CMK (cell line): ENCODE measurements at places on chromosomes 5 and 9.

- no peak for DNase-seq
Measured at GRCh38 chr5:167725741-167726140, 565.7 kb upstream of the WWC1 start.

DNA sequence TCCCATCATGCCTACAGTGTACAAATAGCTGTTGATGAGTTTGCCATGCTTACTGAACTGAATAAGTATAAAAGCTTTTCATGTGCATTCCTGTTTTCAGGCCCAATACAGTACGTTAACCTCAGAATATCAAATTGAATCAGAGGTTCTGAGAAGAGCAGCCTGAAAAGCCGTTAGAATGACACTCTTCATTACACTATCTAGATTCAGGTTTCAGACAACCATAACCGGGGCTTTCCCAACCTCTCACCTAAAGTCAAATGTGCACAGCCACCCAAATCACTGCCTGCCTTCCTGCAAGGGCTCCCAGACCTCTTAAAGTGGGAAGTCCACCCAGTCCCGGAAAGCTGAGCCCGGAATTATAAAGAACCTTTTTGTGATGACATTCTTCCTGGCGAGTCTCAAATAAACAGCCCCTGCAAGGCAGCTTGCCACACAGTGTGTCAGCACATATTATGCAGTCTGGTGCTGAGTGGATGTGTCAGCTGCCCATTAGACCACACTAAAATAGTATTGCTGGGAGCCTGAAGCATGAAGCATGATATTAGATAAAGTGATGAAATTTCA lies 245.8 kb downstream of the TLE4 start:
- no peak for DNase-seq

DNA sequence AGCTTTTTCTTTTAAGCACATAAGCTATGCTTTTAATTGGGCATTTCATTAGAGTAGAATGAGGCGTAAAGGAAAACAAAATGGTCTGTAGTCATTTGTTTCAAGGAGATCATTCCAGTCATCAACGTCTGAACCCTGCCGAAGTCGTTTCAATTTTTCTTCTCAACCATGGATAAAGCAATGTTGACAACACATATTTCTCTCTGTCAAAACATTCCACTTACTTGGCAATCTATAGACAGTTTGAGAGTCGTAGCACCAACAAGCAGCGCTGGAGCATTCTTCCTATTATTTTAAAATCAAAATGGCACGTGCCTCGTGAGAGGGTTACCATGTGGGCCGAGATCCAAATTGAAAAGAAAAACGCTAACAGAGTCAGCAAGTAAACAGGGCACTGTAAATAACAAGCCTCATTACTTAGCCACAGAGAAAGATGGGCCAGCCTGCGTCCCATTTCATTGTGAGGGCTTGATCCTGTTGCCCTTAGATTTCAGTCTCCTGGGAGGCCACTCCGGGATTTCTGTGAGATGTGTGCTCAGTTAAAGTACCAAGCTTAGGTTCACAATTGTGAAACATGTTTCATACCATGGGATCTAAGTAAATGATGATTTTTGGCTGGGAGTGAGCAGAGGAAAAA lies 422.9 kb downstream of the DTWD2 start:
- DNase-seq = no peak

GRCh38 chr9:13939701-13940490 lies 374.0 kb downstream of the NFIB start:
- no peak for DNase-seq

GRCh38 chr9:134971696-134972095 lies 54.0 kb upstream of the FCN1 start:
- no peak for DNase-seq

DNA sequence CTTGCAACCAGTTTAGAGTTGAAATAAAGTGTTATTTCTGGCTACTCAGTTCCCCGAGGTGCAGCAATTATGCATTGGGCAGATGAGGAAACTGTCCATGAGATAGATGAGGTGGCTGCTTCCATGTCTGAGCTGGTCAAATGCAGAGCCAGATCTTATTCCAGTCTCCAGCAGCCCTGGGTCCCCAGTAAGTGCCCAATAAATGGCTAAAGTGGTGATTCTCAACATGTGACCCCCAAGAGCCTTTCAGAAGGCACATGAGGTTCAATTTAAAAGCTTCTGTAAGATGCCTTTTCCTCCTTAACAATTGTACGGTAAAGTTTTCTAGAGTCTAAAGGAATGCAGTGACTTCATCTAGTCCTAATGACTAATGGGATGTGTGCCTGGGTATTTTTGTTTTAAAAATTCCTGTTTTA lies 17.5 kb downstream of the ATOX1 start:
- no peak for DNase-seq

DNA sequence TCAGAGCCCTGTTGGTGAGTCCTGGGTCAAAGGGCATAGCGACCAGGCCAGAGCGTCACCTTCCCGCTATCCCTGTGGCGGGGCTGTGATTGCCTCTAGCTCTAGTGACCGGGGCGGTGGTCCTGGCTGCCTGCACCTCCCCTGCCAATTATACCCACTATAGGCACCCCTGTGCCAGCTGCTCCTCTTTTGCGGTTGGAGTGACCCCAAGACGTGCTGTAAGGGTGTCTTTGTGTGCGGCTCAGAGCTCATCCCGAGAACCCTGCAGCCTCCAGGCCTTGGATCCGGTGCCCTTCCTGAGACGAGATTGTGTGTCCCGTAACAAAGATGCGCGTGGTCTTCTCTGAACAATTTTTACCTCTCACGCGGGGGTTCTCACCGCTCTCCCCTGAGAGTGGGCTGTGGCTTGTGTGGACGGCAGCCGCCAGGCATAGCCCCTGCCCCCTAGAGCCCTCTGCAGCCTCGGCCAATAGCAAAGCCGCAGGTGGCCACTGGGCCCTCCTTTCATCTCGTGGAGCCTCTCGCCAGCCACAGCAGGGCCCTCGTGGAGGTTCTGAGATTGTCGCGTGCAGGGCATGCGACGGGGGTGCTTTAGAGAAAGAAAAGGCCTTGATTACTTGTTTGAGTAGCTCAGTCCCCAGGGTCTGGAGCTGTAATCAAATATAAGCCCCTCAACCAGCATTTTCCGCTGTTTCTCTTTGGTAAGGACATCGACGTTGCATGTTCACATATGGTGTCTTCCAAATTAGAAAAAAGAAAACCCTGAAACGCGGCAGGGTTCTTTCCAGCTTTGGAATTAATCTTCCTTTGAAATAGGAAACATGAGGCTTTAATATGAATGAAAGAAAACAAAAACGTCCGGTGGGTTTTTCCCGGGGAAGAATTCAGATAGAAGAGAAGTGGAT lies 10.7 kb downstream of the NKD2 start:
- no peak for DNase-seq

DNA sequence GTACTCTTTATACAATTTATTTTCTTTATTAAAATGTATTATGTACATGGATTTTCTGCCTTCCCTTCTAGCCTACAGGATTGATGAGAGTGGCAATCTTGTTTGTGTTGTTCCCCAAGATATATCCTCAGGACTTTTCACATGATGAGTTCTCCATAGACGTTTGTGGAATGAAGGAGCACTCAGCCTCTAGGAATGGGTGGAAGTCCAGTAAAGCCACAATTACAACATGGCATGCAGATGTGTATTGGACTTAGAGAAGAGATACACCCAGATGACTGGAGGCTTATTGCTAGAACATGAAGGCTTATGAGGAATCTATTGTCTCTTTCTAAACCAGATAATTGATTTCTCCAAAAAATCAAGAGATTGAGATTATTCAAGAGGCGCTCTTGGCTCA lies 8.2 kb upstream of the DOCK2 start:
- DNase-seq = no peak
